Stimulated activated CD4-positive, alpha-beta T cell treated with anti-CD3 and anti-CD28 coated beads, Interleukin-1b, Interleukin-23, amount 100 ng/mL, for 1 hour (primary cell): ENCODE measurements at places on chromosomes 13 and 19.

- no peak for DNase-seq
Observed at GRCh38 chr13:67224148-67224846, 5.8 kb downstream of the PCDH9 start.

DNA sequence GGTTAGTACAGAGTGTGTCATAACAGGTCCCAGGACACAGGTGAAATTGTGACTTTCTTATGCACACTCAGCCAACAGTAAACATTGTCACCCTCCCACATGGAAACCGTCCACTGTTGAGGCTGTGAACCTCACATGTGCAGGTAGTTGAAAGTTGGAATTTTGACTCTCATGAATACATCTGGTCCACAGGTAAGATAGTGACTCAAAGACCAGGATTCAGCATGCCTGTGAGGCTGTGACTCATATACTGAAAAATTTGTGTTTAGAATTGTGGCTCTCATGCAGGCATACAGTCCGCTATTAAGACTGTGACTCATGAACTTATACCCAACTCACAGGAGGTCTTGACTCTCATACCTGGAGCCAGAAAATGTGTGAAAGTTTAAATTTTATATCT is 67.8 kb downstream of the ZNF728 start:
- no peak for DNase-seq

GRCh38 chr19:291006-291521 is at the start of gene PLPP2:
Gene PLPP2 (minus strand): TSS chr19:291403. CDS start chr19:291336, 67 bp downstream.
- no peak for DNase-seq

DNA sequence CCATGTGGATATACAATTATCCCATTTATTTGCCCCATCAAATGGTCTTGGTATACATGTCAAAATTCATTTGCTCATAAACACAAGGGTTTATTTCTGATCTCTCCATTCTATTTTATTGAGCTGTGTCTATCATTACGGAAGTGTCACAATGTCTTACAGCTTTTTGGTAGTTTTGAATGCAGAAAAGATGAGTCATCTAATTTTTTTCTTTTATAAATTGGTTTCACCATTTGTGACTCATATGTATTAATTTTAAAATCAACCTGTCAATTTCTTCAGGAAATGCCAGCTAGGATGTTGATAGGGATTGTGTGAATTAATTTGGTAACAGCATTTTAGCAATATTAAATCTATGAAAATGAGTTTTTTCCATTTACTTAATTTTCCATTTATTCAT is 2549.4 kb downstream of the PCDH9 start:
- no peak for DNase-seq

- no peak for DNase-seq
Observed at GRCh38 chr13:113848431-113849260, 15.2 kb downstream of the GAS6 start.

DNA sequence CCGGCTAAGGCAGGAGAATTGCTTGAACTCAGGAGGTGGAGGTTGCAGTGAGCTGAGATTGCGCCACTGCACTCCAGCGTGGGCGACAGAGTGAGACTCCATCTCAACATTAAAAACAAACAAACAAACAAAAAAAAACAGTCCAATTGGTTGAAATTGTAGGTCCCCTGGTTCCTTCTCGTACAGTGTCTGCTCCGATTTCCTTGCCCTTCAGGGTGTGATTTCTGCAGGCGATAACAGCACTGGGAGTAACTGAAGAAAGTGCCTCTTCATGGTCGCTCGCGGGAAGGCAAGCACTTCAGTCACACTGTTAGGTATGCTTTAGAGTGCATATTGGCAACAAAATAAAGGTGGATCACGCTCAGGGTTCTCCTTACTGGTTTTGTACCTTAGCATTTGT is 39.7 kb downstream of the TPT1 start:
- DNase-seq, result no peak

GRCh38 chr19:18379803-18380747 is 5.9 kb upstream of the GDF15 start:
- no peak for DNase-seq

DNA sequence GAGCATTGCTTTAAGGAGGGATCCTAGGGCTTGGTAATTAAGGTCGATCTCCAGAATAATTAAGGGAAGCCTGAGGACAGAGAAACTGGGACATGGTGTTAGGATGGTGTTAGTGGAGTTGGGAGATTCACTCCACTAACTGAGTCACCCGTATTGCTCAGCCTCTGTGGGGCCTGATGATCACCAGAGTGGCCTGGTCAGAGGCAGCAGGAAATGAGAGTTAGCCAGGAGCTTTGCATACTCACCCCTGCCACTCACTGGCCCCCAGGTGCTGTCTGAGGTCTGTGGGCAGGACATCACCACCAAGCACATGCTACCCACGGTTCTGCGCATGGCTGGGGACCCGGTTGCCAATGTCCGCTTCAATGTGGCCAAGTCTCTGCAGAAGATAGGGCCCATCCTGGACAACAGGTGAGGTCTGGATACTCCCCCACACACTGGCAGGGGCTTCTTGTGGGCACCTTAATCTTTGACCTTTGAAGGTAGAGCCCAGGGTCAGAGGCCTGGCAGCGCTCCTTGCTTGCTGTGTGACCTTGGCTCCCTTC is 32.1 kb downstream of the PPP2R1A start:
- DNase-seq, result no peak

DNA sequence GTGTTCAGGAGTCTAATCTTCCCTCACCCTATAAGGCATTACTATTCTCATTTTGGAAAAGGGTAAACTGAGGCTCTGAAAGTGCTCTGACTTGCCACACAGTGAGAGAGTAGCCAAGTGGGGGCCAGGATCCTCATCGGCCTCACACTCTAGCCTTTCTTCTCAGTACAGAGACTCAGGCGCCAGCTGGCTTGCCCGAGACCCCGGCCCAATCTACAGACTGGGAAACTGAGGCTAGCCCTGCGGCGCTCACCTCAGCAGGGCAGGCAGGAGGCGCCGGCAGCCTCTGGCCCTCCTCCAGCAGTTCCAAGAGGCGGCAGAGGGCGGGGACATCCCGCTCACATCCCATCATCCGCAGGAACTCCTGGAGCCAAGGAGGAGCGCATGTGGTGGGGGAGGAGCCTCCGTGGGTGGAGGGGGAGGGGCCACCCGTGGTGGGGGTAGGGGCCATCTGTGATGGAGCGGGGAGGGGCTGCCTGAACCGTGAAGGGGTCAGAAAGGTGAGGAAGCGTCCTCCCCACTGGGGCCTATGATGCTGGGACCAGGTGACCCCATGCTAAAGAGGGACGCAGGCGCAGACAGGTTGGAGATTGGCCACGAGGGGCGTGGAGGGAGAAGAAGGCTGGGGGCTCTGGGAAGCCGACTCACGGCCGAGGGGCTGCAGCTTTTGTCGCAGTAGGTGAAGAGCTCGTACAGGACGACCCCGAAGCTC is 8.7 kb upstream of the INSL3 start:
- DNase-seq, result no peak

DNA sequence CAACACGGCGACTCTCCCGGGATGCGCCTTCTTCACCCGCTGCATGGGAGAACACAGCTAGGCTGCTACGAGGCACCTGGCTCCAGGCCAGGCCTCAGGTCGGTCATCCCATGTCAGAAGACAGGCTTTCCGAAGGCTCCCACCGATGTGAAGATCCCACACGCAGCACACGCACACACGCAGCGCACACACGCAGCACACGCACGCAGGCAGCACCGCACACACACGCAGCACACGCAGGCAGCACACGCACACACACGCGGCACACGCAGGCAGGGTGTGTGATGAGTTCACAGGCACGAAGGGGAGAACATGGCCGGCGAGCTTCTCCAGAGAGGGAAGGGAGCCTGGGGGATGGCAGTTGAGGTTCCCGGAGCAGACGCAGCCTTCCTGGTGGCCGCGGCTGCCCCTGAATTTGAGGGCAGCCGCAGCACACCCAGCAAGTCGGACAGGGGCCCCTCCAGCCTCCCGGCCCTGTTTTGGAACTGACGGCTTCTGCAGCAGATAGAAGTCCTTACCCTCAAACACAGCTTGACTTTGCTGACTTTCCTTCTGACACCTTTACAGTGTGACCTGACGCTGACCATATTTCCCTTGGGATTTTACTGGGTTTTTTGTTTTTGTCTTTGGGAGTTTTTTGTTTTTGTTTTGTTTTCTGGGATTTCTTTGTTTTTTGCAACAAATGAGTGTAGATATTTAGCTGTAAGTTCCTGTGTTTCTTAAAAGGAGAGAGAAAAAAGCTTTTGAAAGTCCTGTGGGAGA is 55.9 kb downstream of the RASA3 start:
- no peak for DNase-seq

DNA sequence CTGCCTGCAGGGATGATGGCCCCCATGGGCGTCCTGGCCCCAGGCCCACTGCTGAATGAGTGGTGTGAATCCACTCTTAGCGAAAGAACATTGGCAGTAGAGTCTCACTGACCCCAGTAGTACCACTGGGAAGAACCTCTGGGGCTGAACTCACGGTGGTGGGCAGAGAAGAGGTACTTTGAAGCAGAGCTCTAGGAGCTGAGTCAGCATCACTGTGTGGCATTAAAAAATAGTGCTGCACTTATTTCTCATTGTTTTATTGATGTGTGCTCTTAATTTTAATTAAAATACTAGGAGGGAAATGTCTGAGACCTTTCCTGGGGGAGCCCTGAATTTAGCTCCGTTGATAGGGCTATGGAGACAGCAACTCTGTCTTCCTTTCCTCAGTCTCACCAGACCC is 61.3 kb downstream of the CBY2 start:
- no peak for DNase-seq

- DNase-seq, result no peak
Observed at GRCh38 chr13:100521851-100522617, 66.6 kb downstream of the GGACT start.

- DNase-seq, result peak; percentile 27
Observed at GRCh38 chr13:29935309-29935981, 85.0 kb upstream of the UBL3 start.

- no peak for DNase-seq
Observed at GRCh38 chr19:41437944-41438574, 1.7 kb downstream of the DMAC2 start.

DNA sequence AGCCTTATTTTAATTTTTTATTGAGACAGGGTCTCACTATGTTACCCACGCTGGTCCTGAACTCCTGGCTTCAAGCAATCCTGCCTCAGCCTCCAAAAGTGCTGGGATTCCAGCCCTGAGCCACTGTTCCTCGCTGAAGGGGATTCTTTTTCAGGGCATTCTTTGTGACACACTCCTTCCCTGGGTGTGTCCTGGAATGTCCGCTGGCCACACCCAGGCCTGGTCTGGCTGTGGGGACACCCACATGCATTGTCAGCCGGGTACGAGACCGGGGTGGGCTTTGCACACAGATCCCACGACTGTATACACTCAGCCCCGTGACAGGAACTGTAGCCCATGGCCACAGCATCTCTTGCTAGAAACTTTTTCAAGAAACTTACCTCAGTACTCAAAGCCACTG is 34.4 kb upstream of the GATAD2A start:
- no peak for DNase-seq

- DNase-seq, result no peak
Observed at GRCh38 chr19:38392707-38393308, 4.3 kb downstream of the SPRED3 start.

- peak; percentile 24 for DNase-seq
Observed at GRCh38 chr19:35935911-35936737, at the start of gene LRFN3. Gene LRFN3 (plus strand): TSS chr19:35936374. CDS start chr19:35939426, 3,052 bp downstream.

DNA sequence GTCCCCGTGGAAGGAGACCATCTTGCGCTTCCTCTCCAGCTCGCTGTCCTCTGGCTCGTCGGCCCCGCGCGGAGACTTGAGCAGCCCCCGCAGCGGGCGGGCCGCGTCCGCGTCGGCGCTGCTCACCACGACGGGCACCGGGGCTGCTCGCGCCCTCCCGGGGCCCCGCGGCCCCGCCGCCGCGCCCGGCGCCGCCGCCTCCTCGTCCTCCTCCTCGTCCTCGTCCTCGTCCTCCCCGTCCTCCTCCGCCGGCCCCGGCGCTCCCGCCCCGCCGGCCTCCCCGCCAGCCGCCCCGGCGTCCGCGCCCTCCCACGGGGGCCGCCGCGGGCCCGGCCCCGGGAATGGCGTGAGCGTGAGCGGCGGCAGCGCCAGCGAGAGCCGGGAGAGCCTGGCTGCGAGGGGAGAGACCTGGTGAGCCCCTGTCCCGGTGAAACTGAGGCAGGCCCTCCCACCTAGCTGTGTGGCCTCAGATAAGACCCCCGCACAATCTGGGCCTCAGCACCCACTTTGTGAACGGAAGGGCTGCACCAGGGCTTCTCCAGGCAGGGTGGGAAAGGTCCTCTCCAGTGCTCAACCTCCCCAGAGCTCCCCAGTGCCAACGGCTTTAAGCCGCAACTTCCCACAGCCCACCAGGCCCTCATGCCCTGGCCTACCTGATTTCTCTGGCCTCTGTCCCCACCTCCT is 17.8 kb downstream of the LMTK3 start:
- no peak for DNase-seq

DNA sequence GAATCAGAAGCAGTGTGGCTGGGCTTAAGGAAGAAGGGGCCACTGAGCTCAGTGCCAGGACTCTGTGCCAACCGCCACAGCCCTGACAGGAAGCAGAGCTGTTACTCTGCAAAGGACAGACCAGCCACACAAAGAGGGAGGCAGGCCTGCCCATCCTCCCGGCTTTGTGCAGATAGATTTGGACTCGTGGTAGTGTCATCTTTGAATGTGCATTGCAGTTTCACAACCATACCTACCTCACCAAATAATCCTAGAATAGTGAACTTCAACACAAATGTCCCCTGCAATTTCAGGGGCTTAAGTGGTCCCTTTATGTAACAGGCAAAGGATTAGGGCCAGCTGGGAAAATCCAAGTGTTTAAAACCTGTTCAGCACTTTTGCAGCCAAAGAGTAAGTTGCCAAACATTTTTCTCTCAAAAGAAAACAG is 55.1 kb upstream of the CLDN10 start:
- no peak for DNase-seq

DNA sequence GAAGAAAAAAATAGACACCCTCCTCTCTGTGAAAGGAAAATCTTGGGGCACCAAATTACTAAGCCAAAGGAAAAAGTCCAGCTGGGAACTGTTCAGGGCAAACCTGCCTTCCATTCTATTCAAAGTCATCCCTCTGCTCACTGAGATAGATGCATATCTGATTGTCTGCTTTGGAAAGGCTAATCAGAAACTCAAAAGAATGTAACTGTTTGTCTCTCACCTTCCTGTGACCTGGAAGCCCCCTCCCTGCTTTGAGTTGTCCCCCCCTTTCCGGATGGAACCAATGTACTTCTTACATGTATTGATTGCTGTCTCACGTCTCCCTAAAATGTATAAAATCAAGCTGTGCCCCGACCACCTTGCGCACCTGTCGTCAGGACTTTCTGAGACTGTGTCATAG is 216.0 kb upstream of the SOX1 start:
- no peak for DNase-seq

- no peak for DNase-seq
Observed at GRCh38 chr13:99371956-99372355, 64.8 kb upstream of the GPR183 start.

DNA sequence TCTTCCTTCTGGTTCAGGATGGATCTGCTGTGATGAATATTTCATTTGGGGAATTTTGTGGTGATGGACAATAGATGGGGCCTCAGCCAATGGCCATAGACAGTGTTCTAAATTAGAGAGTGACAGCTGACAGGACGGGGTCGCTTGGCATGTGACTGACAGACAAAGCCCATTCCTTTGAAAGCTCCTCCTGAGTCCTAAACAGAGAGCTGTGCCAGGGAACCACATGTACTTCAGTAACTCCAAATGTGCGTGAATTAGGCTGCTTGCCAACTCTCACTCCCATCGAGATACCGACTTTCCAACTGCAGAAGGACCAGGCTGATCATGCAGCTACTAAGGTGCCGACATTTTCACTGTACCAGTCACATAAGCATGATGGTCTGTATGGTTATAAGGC is 187.7 kb downstream of the SHISA2 start:
- DNase-seq, result no peak

GRCh38 chr19:42081584-42082203 is 5.7 kb downstream of the ZNF574 start:
- no peak for DNase-seq
